ENCODE measurements at places on chromosomes 7 and 10. TPM values are rescaled to one million over a fixed set of nuclear protein-coding genes. Genes with fewer than 3 reads are reported as not detected.
A peak's percentile ranks its signal among the peaks of the same experiment; 100 is the strongest.

Gene NKX2-3
- not detected for total RNA-seq

Gene DIP2C
- 10.5 TPM for total RNA-seq

Gene LRRC17
- total RNA-seq: 0.29 TPM

Gene LIPJ
- total RNA-seq: not detected

DNA sequence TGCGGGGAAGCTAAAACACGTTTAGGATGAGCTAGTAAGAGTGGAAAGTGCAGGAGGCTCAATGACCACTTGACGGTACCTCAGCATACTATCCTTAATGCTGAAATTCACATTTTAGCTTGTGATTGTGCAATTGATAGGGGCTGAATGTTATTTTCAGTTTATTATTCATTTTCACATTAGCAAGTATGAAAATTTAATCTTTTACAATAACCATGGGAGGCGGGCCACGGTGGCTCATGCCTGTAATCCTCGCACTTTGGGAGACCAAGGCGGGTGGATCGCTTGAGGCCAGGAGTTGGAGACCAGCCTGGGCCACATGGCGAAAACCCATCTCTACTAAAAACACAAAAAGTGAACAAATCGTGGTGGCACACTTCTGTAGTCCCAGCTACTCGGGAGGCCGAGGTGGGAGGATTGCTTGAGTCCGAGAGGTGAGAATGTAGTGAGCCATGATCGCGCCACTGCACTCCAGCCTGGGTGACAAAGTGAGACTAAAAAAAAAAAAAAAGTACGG lies 22.0 kb upstream of the ANLN start:
- peak overlapping the region; percentile 78 for H3K27ac ChIP-seq
- DNase-seq: no peak
- no peaks in the 10 kb centered on the region for H3K27me3 ChIP-seq
- H3K4me3 ChIP-seq: peak overlapping the region; percentile 34

GRCh38 chr7:12386313-12386740 lies 17.3 kb downstream of the VWDE start:
- H3K27me3 ChIP-seq: no peaks in the 10 kb centered on the region
- no peaks in the 10 kb centered on the region for H3K4me1 ChIP-seq
- no peak for DNase-seq
- no peak overlapping the region for H3K27ac ChIP-seq
- no peak overlapping the region for H3K4me3 ChIP-seq

DNA sequence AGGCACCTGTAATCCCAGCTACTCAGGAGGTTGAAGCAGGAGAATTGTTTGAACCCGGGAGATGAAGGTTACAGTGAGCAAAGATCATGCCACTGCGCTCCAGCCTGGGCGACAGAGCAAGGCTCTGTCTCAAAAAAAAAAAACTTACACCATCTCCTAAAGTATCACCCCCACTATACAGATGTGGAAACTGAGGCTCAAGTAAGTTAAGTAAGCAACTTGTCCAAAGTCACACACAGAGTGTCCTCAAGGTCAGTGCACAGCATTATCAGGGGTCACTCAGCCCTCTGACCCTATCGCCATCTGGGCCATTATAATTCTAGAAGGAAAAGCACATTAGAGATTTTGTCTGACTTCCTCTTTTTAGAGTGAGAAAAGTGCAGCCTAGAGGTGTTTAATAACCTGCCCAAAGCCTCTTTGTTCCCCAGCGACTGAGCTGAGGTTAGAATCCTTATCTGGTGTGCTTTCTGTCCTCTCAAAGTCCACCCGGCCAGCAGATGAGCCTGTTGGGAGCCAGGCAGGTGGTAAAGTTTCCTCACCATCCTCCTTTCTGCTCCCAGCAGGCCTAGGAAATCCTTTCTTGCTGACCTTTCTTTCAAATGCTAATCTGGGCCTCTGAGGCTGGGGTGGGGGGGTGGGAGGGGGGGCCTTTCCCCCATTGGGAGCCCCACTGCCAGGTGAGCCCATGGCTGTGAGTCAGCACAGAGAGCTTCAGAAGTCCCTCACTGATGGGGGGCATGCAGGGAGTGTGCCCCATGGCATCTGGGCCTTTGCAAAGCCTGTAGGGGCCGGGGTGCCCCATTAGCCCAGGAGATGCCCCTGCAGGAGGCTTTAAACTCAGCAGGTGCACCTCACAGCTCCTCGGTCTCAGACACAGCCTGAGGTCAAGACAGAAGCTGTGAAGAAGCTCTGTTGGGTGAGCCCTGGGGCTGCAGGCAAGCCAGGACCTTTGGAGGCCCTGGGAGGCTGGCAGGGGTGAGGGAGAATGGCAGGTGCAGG lies 12.0 kb upstream of the KCNMA1 start:
- H3K27ac ChIP-seq: no peak overlapping the region
- H3K4me3 ChIP-seq: no peak overlapping the region
- H3K4me1 ChIP-seq: no peaks in the 10 kb centered on the region
- DNase-seq: no peak
- no peaks in the 10 kb centered on the region for H3K36me3 ChIP-seq
- no peaks in the 10 kb centered on the region for H3K27me3 ChIP-seq

- no peak for DNase-seq
- no peak overlapping the region for H3K4me3 ChIP-seq
- no peaks in the 10 kb centered on the region for H3K4me1 ChIP-seq
- no peaks in the 10 kb centered on the region for H3K36me3 ChIP-seq
- H3K27me3 ChIP-seq: no peaks in the 10 kb centered on the region
These were observed 310.7 kb downstream of the PRKG1 start for GRCh38 chr10:51384971-51385370.

DNA sequence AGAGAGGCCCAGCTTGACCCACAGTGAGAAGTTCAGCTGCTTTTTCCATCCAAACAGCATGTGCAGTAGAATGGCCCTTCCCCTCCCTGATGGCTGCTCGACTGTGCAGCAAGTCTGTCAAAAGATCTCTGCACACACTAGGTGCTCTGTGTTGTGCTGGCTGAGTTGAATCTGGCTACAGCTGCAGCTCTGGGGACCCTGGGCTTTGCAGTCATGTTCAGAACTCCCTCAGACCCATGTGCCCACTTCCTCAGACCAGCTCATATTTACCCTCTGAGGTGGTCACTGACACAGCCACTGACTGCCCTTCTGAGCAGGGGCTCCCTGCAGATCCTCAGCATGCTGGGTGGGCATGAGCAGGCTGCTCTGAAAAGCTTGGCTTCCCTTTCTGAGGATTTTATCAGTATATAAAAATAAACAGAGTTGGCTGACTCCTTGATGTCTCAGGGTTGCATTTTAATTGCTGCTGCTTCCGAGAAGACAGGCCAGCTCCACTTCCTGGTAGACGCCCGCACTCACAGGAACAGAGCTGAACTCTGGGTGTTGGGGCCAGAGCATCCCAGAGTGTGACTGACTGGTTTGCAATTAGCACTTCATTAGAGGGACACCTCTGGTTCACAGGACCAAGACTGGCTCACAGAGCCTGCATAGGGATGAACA lies 507.9 kb downstream of the RPS24 start:
- no peaks in the 10 kb centered on the region for H3K4me1 ChIP-seq
- H3K27me3 ChIP-seq: no peaks in the 10 kb centered on the region
- no peak overlapping the region for H3K27ac ChIP-seq
- H3K36me3 ChIP-seq: no peaks in the 10 kb centered on the region
- no peak overlapping the region for H3K4me3 ChIP-seq

- H3K27ac ChIP-seq: no peak overlapping the region
- no peaks in the 10 kb centered on the region for H3K36me3 ChIP-seq
- no peaks in the 10 kb centered on the region for H3K4me1 ChIP-seq
- no peaks in the 10 kb centered on the region for H3K27me3 ChIP-seq
- DNase-seq: no peak
- H3K4me3 ChIP-seq: no peak overlapping the region
These were observed 30.0 kb upstream of the TES start for GRCh38 chr7:116180302-116180701.

DNA sequence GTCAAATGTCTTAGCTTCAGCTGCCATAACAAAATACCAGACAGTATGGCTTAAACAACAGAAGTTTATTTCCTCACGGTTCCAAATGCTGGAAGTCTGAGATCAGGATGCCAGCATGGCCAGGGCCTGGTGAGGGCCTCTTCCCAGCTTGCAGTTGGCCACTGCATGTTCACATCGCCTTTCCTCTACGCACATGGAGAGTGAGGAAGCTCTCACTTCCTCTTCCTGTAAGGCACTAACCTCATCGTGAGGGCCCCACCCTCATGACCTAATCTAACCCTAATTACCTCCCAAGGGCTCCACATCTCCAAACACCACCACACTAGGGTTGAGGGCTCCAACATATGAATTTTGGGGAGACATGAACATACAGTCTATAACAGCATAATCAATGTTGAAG lies 14.4 kb downstream of the ZNF33B start:
- no peak for DNase-seq
- no peak overlapping the region for H3K4me3 ChIP-seq
- H3K4me1 ChIP-seq: no peaks in the 10 kb centered on the region
- no peaks in the 10 kb centered on the region for H3K36me3 ChIP-seq

GRCh38 chr7:1460821-1461645 lies 1.8 kb upstream of the MICALL2 start:
- DNase-seq: peak; percentile 62
- H3K36me3 ChIP-seq: no peaks in the 10 kb centered on the region
- peak overlapping the region; percentile 49 for H3K4me3 ChIP-seq
- H3K27ac ChIP-seq: peak overlapping the region; percentile 68
- H3K4me1 ChIP-seq: peaks cover 7% of the 10 kb centered on the region

DNA sequence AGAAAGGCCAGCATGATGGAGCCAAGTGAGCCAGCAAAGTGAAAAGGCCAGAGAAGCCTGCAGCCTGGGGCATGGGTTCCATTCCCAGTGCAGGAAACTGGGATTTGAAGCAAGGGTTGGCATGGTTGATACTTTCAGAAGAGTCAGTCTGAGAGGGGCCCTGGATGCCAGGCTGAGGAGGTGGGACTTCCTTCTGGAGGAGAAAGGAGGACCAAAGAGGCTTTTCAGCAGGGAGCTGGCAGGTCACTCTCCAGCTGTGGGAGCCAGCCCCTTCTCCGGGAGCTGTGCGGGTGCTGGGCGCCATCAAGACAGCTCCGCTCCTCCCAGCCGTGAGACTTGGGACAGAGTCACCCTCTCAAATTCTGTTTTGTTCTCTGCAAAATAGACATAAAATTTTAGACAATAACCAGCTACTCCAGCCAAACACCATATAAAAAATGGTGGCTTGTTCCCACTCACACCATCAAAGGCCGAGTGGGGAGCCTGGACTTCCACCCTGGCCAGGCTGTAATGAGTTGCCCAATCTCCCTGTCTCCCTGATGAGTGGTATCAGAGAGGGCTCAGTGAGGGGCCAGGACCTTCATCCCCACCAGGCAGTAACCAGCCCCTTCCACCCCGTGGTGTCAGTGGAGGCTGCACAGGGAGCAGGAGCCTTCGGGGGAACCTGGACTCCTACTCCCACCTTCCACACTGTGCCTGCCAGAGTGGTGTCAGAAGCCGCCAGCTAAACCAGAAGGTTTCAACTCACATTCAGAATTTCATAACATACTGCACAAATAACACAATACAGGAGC lies 133.6 kb upstream of the RET start:
- H3K4me1 ChIP-seq: no peaks in the 10 kb centered on the region
- H3K36me3 ChIP-seq: no peaks in the 10 kb centered on the region
- no peak for DNase-seq
- no peak overlapping the region for H3K4me3 ChIP-seq
- H3K27me3 ChIP-seq: no peaks in the 10 kb centered on the region

DNA sequence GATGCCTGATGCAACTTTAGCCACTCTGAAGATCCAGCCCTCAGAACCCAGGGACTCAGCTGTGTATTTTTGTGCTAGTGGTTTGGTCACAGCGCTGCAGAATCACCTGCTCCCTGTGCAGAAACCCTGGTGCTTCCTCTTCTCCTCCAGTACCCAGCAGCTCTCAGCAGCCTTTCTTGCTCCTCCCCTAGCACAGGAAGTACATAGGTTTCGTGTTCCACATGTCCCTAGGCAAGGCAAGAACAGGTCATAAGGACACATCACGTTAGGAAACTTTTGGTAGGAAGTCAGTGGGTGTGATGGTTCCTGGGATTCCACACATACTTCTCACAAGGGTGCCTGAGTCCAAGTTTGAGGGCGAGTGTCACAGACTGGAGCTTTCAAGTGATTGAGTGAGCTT lies 167.9 kb upstream of the PRSS1 start:
- no peak overlapping the region for H3K4me3 ChIP-seq
- no peaks in the 10 kb centered on the region for H3K4me1 ChIP-seq
- H3K36me3 ChIP-seq: no peaks in the 10 kb centered on the region

DNA sequence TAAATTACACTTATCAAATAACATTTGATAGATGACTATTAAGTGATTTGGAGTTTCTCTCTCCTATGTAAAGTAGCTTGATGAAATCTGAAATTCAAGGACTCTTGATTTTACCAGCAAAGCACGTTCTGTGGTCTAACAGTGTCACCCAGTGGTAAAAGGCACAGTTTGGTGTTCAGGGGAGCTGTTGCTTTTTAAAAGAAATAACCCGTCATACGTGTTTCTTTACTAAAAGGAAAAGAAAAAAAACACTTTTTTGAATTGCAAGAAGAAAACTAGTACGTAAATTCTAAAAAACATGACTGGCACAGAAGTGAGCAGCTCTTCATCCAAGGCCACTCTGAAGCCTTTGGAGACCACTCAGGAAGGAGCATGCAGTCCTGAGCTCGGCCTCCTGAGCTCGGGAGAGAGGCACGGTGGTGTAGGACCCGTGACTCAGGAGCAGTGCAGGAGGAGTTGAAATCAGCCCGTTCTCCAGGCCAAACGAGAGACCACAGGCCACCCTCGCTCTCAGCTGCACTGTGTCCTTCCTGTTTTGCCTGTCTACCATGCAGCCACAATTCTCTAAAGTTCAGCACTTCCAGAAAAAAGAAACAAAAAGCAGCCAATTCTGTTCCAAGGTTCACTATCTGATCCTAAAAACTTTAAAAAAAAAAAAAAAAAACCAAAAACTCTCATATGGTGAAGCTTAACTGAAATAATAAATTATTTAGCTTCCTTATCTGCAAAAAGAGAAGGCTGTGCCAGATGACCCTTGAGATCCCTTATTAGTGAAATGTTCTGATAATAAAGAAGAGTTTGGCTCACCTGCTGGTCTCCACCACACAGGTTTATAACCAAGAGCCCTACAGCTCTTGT lies 212.6 kb upstream of the FRMD4A start:
- H3K36me3 ChIP-seq: no peaks in the 10 kb centered on the region
- no peak overlapping the region for H3K4me3 ChIP-seq
- DNase-seq: no peak
- no peaks in the 10 kb centered on the region for H3K4me1 ChIP-seq
- peak overlapping the region; percentile 16 for H3K27ac ChIP-seq
- H3K27me3 ChIP-seq: no peaks in the 10 kb centered on the region

- H3K4me3 ChIP-seq: no peak overlapping the region
- no peaks in the 10 kb centered on the region for H3K36me3 ChIP-seq
- H3K27me3 ChIP-seq: no peaks in the 10 kb centered on the region
- DNase-seq: peak; percentile 50
These were observed 11.3 kb downstream of the C10orf105 start for GRCh38 chr10:71708301-71708703.
